K562 (cell line): ENCODE measurements at places on chromosomes 5 and 9.

GRCh38 chr9:134271338-134272301, 54.6 kb upstream of the RXRA start:
- DNase-seq, result no peak

- DNase-seq, result no peak
Observed at GRCh38 chr9:742914-743589, 98.4 kb upstream of the DMRT1 start.

DNA sequence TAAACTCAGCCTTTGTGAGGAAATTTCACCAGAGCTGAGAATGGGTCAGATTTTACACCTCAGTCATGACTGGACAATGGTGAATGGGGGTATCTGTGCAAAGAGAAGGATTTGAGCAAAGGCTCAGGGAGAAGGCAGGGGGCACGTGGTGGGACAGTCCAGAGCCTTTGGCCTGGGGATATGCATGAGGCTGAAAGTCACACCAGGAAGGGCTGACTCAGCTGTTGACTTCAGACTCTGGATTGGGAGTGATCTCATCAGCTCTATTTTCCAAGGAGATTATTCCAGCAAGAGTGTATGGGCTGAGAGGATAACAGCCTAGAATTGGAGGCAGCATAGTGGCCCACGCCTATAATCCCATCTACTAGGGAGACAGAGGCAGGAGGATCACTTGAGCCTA, 53.6 kb downstream of the SAXO1 start:
- DNase-seq, result no peak

- DNase-seq, result no peak
Observed at GRCh38 chr9:89493181-89493580, 4.7 kb downstream of the SEMA4D start.
